ENCODE measurements at places on chromosomes 4 and X. TPM values are rescaled to one million over a fixed set of nuclear protein-coding genes. Genes with fewer than 3 reads are reported as not detected.
A peak's percentile ranks its signal among the peaks of the same experiment; 100 is the strongest.

DNA sequence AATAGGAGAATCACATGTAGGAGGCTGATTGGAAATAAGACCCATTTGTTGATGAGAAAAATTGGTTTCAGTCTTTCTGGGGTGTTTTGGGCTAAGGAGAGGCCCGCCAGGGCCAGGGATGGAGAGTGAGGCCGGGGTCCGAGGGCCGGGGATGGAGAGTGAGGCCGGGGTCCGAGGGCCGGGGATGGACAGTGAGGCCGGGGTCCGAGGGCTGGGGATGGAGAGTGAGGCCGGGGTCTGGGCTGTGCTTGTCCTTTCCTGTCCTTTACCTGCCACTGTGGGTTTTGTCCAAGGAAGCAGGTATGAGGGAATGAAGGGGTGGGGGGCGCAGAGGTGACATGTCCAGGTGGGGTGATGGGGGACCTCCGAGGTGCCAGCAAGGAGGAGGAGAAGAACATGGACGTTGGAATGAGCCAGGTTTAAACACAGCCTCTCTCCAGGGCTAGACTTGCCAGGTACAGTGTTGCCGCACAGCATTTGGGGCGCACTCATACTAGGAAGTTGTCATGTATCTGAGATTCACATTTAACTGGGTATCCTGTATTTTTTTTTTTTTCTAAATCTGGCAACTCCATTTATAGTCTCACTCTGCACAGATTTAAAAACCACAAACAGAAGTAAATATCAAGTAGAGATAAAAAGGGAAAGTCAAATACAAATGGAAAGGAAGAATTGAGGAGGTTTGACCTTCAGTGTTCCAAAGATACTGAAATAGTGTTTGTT lies 8.8 kb downstream of the RGS12 start:
- H3K27ac ChIP-seq = no peak overlapping the region
- no peaks in the 10 kb centered on the region for H3K27me3 ChIP-seq
- H3K4me3 ChIP-seq = no peak overlapping the region
- H3K4me1 ChIP-seq = no peaks in the 10 kb centered on the region
- no peaks in the 10 kb centered on the region for H3K36me3 ChIP-seq

The ETDB gene
- not detected for total RNA-seq

DNA sequence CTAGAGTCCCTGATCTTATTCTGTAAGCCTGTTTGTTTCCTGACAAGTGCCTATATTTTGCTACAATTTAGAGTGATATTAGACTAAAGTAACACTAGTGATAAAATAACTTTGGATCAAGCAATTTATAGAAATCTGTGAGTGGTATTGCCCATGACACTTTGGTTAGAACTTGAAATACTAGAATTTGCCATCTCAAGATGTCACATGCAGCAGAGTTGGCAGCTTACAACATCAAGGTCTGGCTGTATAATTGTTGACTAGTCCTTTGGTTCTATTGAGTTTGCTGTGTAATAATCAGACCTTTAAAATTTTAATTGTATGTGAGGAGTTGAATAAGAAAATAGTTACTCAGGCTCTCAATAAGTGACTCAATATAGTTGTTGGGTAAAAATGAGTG lies 167.1 kb downstream of the RAPGEF2 start:
- no peak overlapping the region for H3K27ac ChIP-seq
- H3K4me1 ChIP-seq = no peaks in the 10 kb centered on the region
- no peaks in the 10 kb centered on the region for H3K27me3 ChIP-seq
- H3K4me3 ChIP-seq = no peak overlapping the region

DNA sequence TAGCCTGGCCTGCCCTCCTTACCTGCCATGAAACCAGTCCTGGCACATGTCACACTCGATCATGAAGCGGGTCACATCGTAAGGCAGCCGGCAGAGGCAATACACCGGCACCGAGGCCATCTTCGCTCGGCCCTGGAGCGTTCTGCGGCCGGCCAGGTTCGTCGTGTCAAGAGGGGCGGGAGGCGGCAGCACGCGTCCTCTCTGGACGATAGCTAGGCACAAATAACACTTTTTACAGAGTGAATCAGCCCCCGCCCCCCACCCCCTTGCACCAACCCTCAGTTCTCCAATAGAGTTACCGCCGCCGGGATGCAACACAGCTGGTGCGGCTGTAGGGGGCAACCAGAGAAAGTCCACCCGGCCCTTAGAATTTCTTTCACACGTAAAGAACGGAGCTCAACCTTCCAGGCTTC lies 1.7 kb downstream of the PHF8 start:
- peak; percentile 19 for DNase-seq
- H3K4me3 ChIP-seq = peak overlapping the region; percentile 73
- peaks cover 7% of the 10 kb centered on the region for H3K36me3 ChIP-seq
- H3K4me1 ChIP-seq = no peaks in the 10 kb centered on the region
- peak overlapping the region; percentile 85 for H3K27ac ChIP-seq

DNA sequence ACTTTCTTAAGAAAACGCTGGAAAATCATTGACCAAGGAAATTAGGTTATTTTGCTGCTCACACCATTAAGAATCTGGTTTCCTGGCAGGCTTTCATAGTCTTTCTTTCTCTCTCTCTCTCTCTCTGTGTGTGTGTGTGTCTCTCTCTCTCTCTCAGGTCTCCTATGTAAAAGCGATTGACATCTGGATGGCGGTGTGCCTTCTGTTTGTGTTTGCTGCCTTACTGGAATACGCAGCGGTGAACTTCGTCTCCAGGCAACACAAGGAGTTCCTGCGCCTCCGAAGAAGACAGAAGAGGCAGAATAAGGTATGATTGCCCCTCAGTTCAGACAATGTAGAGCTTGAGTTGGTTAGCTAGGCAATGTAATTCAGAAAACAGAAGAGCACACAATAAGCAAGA lies 161.2 kb downstream of the GLRA2 start:
- H3K4me1 ChIP-seq = no peaks in the 10 kb centered on the region
- H3K27ac ChIP-seq = no peak overlapping the region
- no peaks in the 10 kb centered on the region for H3K27me3 ChIP-seq
- no peak for DNase-seq
- H3K4me3 ChIP-seq = no peak overlapping the region
- no peaks in the 10 kb centered on the region for H3K36me3 ChIP-seq

The PUDP gene
- total RNA-seq = 1.7 TPM

The EREG gene
- not detected for total RNA-seq

DNA sequence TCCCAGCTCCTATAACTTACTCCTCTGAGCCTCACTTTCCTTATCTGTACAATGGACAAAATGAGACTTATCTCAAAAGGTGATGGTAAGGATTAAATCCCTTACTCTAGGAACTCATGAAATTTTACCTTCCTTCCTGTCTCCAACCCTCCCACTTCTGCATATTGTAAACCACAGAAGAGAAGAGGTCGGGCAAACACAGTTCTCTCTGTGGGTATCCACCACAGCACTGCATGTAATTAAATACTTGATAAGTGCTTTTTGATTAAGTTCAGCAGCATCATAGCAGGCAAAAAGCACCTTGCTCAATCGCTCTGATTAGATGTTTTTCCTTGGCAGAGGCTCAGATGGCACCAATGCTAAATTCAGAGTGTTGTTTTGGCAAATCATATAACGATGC lies 17.3 kb upstream of the TMEM192 start:
- H3K4me1 ChIP-seq = no peaks in the 10 kb centered on the region
- H3K27ac ChIP-seq = no peak overlapping the region
- H3K27me3 ChIP-seq = no peaks in the 10 kb centered on the region
- DNase-seq = no peak
- no peak overlapping the region for H3K4me3 ChIP-seq

The DGAT2L6 gene
- total RNA-seq = not detected

- H3K4me3 ChIP-seq = no peak overlapping the region
- no peak for DNase-seq
- no peak overlapping the region for H3K27ac ChIP-seq
- H3K4me1 ChIP-seq = no peaks in the 10 kb centered on the region
- no peaks in the 10 kb centered on the region for H3K36me3 ChIP-seq
Measured at GRCh38 chrX:135396109-135396508, 25.6 kb upstream of the SMIM10L2A start.

GRCh38 chr4:32117693-32118092 lies 1397.5 kb downstream of the PCDH7 start:
- DNase-seq = no peak
- no peaks in the 10 kb centered on the region for H3K27me3 ChIP-seq
- H3K4me1 ChIP-seq = no peaks in the 10 kb centered on the region
- no peak overlapping the region for H3K4me3 ChIP-seq

GRCh38 chrX:120485638-120486520 lies 16.8 kb upstream of the LAMP2 start:
- H3K4me3 ChIP-seq = peak overlapping the region; percentile 67
- no peaks in the 10 kb centered on the region for H3K4me1 ChIP-seq
- H3K27me3 ChIP-seq = no peaks in the 10 kb centered on the region
- peak overlapping the region; percentile 65 for H3K27ac ChIP-seq
- peak; percentile 17 for DNase-seq

DNA sequence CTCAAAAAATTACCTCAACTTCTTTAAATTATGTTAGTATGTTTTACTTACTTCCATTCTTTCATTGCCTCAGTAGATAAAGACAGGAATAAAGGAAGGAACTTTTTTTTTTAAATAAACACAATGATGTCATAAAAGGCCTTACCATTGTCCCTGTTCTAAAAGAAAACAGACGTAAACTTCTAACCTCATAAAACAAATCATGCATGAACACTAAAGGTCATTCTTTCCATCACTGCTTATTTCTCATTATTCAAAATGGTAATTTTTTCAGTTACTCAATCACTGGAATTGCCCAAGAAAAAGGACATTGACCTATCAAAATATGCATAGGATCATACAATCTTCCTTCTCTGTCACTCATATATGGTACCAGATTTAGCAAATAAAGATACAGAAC lies 32.2 kb upstream of the ARMCX2 start:
- H3K4me1 ChIP-seq = no peaks in the 10 kb centered on the region
- H3K27ac ChIP-seq = no peak overlapping the region
- H3K27me3 ChIP-seq = no peaks in the 10 kb centered on the region
- no peaks in the 10 kb centered on the region for H3K36me3 ChIP-seq
- DNase-seq = no peak
- no peak overlapping the region for H3K4me3 ChIP-seq

DNA sequence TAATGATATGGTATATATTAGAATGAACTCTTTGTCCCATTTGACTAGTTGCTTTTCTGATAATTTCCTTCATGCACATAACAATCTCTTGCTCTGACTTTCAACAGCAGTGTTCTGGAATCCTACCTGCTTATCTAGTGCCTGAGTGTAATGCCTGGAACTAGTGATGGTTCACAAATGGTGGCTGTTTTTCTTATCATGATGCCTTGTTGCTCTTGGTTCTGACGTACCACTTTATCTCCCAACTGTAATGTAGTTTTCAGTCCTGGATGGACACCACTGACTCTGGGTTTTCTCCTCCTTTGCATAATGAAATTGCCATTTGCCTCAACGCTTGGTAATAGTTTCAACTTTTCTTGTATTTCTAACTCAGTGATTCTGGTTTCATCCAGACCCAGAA lies 25.5 kb upstream of the LUZP4 start:
- H3K4me3 ChIP-seq = no peak overlapping the region
- no peaks in the 10 kb centered on the region for H3K4me1 ChIP-seq
- H3K27me3 ChIP-seq = no peaks in the 10 kb centered on the region
- H3K36me3 ChIP-seq = no peaks in the 10 kb centered on the region

DNA sequence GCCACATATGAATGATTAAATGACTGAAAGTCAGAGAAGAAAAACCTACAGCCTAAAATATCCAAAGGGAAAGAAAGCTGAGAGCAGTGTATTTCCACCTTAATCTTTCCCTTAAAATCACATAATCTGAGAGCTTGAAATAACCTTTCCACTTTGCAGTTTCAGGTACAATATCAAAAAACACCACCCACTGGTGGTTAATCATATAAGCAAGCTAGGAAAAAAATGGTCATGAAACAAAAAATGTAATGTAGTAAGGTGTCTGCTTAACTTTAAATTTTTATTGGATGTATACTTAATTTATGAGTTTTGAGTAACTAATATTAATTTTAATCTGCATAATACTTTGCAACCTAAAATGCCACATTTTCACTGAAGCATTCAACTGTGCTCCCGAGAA lies 3.2 kb downstream of the PRDM5 start:
- no peaks in the 10 kb centered on the region for H3K27me3 ChIP-seq
- no peaks in the 10 kb centered on the region for H3K36me3 ChIP-seq
- H3K4me1 ChIP-seq = no peaks in the 10 kb centered on the region

DNA sequence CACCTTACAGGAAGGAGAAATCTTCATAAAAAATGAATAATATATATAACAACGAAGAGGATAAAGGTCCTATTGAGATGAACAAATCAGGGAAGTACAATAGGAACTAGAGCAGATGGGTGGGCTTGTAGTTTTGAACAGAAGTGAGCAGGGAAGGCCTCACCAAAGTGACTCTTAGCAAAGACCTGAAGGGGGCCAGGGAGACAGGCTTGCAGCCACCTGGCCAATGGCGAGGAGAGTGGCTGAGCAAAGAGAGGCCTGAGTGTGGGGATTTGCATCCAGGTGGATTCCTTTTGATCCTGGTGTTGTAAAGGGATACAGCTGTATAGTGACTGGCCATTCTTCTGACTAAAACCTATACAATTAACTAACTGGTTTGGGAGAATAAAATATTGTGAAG lies 354.1 kb downstream of the CAMK2D start:
- no peaks in the 10 kb centered on the region for H3K27me3 ChIP-seq
- H3K4me3 ChIP-seq = no peak overlapping the region
- H3K27ac ChIP-seq = no peak overlapping the region
- no peaks in the 10 kb centered on the region for H3K36me3 ChIP-seq
- H3K4me1 ChIP-seq = peaks cover 16% of the 10 kb centered on the region
- no peak for DNase-seq

Measured in ascending aorta (tissue), 2 donors.